ENCODE measurements at places on chromosomes 1 and 21.

DNA sequence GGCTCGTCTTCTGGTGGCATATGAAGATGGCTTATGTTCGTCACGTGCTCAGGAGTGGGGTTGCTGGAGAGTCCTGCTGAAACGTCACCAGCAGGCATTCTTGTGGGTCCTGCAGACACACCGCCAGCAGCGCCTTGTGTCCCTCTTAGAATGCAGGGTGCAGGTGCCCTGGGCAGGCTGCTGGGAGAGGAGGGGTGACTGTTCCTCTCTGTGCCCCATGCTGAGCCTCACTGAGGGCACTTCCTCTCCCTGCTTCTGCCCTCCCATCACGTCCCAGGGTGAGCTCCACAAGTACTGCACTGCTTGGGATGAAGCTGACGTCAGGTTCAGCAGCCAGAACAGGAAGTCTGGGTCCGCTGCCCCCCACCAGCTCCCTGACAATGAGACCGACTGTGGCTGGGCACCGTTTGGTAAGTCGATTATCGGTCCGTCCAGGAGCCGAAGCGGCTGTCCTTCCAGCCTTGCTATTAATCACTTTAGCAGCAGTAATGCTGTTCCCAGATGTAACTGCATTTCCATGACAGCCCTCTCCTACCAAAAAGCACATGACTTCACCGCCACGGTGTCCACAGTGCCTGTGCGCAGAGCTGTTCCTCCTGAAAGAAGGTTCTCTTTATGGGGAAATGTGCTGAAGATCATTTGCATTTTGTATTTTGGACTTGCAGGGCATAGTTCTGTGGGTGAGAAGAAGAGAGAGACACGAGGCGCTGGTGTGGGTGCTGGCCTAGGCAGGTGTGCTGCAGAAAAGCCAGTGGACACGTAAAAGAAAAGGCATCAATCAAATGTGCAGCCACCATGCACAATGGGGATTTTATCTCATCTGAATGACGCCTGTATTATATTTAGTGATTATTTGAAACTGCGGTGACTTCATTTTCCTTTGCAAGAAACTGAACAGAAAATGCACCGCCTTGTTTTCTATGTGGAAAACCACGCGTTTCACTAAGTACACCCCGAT, 21.0 kb downstream of the SLC37A1 start:
- DNase-seq = peak; percentile 30

- peak; percentile 71 for DNase-seq
Observed at GRCh38 chr1:179036844-179037465, 11.3 kb downstream of the FAM20B start.

GRCh38 chr1:183284086-183284485, 98.0 kb downstream of the LAMC2 start:
- DNase-seq = no peak

DNA sequence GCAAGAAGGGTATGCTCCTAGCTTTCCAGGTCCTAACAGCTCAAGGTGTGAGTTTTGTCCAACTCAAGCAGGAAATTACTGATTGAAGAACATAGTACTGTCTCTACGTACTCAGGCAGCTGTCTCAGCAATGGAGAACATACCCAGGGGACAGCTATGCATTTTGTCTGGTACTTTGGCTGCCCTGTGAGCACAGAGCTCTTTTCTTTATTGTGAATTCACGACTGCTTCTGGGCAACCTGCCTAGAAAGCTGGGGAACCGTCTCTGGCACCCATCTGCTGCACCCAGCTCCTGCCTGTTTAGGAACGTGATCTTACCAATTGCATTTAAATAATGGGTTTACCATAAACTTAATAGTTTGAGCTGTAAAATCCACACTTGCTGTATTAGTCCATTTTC, 258.1 kb downstream of the HHAT start:
- DNase-seq = no peak

- peak; percentile 96 for DNase-seq
Observed at GRCh38 chr1:41862384-41863221, 56.1 kb downstream of the HIVEP3 start.

GRCh38 chr1:226100436-226101391, 38.2 kb downstream of the H3-3A start:
- DNase-seq = no peak

GRCh38 chr1:51902456-51902855, 23.9 kb upstream of the NRDC start:
- DNase-seq = no peak

DNA sequence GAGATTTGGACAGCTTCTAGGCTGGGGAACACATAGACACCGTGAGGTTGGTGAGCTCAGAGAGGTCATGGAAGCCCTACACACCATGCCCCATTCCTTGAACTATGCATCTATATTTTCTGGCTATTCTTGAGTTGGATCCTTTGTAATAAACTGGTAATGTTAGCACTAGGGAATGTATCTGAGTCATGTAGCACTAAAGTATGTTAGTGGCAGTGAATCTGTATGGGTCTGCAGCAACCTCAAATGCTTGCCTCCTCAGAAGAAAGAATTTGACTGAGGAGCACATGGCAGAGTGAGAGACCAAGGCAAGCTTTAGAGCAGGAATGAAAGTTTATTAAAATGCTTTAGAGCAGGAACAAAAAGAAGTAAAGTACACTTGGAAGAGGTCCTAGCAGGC, 43.7 kb upstream of the LRRC7 start:
- DNase-seq = peak; percentile 18

GRCh38 chr21:32867597-32867996, 96.0 kb upstream of the PAXBP1 start:
- no peak for DNase-seq
